Stimulated activated CD4-positive, alpha-beta T cell treated with anti-CD3 and anti-CD28 coated beads, Interleukin-4, amount 100 ng/mL, for 4 hours (primary cell): ENCODE measurements at places on chromosomes 7 and 10.

DNA sequence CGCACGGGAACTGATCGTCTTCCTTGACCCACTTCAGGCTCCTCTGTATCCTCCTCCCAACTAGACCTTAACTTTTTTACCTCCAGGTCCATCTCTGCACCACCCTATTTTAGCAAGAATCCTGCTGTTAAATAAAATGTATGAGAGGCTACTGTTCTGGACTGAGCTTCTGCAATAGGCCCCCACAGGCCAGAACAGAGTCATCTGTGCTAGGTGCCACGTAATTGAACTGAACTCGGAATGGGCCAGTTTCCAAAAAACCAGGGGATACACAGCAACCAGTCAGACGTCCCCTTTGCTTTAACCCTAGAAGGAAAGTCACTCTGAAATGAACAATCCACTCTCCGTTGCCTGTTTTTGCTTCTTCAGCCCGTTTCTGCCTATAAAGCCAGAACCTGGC is 71.3 kb downstream of the CHST15 start:
- DNase-seq = no peak

DNA sequence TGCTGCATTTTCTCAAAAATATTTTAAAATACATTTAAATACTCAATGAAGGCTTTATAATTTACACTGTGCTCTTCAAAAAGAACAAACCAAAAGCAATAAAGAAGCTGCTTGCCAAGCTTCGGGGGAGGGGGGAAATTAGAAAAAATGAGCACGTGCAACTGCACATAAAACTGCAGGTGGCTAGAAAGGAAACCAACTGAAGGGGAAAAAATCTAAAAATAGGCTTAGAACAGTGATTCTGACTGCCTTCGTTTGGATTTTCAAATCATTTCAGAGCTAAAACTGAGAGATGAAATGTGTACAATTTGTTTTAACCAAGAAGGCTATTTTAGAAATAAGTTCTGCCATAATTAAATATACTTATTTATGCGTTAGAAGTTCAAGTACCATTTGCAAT is 61.4 kb downstream of the ABI1 start:
- no peak for DNase-seq

DNA sequence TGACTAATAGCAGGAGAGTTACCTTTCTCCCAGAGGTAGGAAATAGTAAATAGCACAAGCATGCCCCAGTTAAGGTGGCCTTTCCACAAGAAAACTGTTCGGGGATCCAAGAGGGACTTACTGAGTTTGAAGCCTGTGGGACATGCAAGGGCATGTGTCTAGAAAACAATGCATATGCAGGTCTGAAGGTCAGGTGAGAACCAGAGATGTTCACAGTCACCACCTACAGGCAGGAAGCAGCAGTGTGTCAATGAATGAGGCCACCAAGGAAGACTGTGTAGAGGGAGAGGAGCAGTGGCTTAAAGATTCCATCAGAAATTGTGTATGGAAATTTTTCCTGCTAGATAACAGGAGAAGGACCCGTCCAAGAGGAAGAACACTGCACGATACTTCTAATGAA is 66.0 kb downstream of the CALD1 start:
- no peak for DNase-seq

- DNase-seq = no peak
Observed at GRCh38 chr7:14690486-14690885, 212.1 kb downstream of the DGKB start.

GRCh38 chr7:92992932-92993331 is 124.8 kb downstream of the SAMD9 start:
- no peak for DNase-seq
